ENCODE measurements at places on chromosomes 7 and 10.

- DNase-seq, result no peak
Measured at GRCh38 chr7:23966941-23967340, 256.9 kb downstream of the STK31 start.

DNA sequence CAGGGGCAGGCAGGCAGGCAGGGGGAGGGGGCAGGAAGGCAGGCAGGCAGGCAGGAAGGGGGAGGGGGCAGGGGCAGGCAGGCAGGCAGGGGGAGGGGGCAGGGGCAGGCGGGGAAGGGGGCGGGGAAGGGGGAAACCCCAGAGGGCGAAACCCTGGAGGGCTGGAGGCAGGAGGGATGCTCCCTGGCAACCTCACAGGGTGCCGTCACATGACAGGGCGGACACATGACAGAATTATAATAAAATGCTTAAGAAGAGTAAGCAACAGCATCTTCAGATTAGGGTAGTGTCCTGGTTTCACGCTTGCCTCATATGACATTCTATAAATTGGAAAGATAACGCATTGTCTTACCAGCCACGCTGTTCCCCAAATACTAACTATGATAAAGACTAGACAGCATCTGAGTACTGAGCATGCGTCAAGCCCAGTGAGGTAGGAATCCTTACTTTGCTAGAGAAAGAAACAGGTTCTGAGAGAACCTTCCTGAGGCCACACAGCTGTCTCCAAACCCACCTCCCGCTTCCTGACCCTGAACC lies 131.6 kb downstream of the DIP2C start:
- no peak for DNase-seq

DNA sequence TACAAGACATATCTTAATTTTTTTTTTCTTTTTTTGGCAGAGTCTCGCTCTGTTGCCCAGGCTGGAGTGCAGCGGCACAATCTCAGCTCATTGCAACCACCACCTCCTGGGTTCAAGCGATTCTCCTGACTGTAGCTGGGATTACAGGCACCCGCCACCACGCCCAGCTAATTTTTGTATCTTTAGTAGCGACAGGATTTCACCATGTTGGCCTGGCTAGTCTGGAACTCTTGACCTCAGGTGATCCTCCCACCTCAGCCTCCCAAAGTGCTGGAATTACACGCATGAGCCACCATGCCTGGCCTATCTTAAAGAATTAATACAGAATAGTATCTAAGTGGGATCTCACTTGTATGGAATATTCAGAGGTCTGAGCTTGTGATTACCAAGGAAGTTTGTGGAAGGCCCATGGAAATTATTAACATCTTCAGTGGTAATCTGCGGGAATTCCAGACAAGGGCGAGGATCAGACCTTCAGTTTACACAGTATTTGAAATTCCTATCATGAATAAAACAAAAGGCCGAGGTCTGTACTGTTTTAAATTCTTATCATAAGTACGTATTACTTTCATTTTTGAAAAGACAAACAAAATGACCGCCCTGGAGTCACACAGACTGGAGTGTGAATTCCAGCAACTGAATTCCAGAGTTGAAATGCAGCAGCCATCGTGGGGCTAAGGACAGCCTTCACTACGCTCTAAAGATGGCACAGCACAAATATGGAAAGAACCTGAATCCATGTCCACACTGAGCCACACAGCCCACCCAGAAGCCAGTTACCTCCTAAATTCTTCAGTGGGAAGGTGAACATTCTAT lies 16.7 kb downstream of the GPRIN2 start:
- DNase-seq, result peak; percentile 81

DNA sequence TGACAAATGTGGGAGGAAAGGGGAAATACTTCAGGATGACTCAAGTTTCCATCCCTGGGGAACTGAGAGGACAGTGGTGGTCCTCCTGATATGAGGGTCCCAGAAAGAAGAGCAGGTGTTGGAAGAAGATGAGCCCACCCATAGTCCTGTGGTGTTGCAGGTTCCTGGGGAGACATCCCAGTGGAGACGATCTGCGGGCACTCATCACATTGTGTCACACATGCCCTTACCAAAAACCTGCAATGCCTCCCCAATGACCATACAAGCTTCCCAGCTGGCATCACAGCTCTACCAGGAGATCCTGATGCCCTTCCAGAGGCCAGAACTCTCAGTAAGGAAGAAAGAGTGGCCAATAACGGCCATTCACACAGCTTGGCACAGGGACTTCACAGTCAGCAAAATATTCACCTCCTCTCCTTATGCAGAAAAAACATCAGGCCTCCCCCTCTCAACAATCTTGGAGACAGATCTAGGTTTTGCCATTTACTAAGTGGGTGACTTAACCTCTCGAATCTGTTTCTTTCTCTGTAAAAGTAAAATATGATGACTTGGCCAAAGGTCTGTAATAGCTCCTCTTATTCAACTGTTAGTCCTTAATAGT lies 9.0 kb downstream of the PUS7 start:
- no peak for DNase-seq

DNA sequence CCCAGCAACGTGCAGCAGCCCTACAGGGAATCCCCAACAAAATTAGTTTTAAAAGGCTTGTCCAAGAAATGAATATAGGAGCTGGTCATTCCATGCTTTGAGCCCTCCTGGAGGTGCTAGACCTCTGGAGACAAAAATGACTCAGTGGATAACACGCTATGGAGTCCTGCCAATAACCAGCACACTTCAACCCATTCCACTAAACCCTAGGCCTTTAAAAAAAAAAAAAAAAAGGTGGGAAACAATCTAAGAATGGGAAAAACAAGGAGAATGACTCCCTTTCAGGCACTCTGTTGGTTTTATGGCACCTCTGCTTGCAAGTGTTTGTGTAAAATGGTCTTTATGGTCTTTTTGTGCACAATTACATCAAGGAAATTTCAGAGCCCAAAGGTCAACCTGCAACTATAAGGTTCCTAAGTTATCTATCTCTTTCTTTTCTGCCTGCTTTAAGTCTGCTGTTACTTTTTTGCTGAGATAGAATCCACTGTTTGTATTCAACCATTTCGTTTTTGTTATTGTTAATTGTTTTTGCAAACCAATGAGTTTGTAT lies 21.3 kb downstream of the AVL9 start:
- peak; percentile 22 for DNase-seq

- DNase-seq, result peak; percentile 14
Measured at GRCh38 chr7:25167262-25167843, 42.3 kb upstream of the CYCS start.

- DNase-seq, result no peak
Measured at GRCh38 chr7:112501801-112502503, 21.2 kb downstream of the LSMEM1 start.

DNA sequence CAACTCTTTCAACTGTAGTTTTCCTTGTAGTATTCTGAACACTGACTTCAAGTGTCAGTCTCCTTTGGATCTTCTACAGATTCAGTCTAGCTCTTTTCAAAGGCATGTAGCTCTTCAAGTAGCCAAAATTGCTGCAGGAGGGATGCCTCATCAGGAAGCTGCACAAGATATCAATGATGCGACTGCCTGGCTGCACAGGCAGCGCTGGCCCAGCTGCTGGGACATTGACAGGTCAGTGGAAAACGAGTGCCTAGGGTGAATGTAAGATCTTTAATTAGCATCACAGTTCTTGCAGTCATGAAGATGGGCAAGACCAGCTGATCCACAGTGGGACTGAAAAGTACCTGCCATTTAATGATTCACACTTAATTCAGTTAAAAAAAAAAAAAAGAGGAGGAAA lies 167.6 kb downstream of the ANK3 start:
- no peak for DNase-seq

DNA sequence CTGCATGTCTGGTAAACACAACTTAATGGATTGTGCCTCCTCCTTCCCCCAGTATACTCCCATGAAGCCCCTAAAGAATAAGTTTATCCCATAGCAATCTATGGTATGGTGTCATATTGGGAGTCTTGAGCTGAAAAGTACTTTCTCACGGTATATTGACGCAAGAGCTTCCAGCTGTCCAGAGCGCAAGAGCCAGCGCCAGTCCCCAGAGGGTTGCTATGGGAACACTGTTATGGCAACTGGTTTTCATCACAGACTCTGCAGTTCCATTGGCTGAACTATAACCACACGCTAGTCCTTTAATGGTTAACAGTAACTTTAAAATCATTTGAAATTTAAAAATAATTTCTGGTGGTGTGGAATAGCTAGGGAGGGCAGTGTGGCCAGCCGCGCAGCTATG lies 46.9 kb downstream of the PRPF18 start:
- peak; percentile 32 for DNase-seq

- DNase-seq, result no peak
Measured at GRCh38 chr7:28038175-28038797, 142.3 kb downstream of the JAZF1 start.

GRCh38 chr7:48298779-48299178 lies 127.5 kb downstream of the ABCA13 start:
- DNase-seq, result no peak

GRCh38 chr10:69232736-69233480 lies 12.8 kb downstream of the HKDC1 start:
- DNase-seq, result no peak

DNA sequence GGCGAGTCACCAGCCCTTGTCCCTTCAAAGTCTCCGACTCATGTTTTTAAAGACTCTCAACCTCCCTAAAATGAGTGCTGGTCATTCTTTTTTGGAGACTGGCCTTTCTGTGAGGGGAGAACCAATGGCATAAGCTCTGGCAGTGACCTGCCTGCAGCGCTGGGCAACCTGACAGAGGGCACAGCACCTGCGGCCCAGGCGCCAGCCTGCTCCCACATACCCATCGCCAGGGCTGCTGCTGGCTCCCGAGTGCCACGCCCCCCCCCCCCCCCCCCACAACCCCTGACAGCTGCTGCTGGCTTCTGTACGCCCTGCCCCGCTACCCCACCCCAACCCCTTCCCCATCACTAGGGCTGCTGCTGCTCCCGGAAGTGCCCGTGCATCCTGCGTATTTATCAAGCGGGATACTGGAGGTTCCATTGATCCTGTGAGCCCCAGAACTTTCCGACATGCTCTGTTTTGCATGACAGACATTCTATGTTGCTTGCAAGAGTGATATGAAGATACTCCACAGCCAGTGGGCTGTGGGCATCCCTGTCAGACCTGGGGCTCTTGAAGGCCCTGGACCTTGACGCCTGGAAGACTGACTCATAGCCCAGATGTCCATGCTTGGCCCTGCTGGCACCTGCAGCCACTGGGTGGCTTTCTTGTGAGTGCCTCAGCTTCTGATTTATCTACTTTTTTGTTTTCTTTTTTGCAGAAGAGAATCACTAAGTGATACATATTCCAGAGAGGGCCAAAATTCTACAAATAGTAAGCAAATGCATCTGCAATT lies 243.9 kb downstream of the ZMYND11 start:
- DNase-seq, result no peak

- DNase-seq, result no peak
Measured at GRCh38 chr7:83270407-83270806, 107.7 kb upstream of the PCLO start.

DNA sequence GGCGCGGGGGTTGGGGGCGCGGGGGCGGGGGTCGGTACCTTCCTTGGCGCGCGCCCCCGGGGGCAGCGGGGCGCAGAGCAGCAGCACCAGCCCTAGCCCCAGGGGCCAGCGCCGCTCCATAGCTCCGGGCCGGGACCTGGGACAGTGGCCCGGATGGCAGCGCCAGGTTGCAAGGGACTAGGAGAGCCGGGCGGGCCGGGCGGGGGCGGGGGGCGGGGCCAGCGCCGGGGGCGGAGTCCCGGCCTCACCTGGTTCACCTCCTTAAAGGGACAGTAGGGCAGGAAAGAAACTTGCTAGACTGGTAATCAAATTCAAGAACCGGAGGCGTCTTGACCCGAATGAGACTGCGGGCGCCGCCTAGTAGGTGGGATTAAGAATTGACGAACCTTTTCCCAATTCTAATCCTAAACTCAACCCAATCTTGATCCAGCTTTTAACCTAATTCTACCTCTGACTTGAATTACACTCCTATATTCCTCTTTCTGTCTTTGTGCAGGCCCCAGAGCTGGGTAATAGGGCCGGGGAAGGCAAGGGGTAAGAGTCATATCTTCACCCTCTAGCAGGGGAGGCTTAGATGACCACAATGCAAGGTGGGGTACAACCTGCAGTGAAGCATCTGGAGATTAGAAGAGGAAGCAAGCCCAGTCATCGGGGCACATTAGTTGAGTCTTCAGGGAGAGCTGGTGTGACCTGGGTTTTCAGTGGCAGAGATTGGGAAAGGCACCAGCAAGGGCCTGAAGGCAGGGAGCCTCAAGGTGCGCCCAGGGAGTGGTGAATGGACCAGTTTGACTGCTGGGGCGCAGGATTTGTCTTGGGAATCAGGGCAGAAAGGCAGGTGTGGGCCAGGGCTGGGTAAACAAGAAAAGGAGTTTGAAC lies at the start of gene EPHA1:
Gene EPHA1 (minus strand): TSS at position 171 of the 876 bp plus-strand sequence. CDS start 51 bp downstream, at position 120.
- peak; percentile 81 for DNase-seq

GRCh38 chr10:101394524-101395133 lies 40.7 kb downstream of the BTRC start:
- peak; percentile 13 for DNase-seq

DNA sequence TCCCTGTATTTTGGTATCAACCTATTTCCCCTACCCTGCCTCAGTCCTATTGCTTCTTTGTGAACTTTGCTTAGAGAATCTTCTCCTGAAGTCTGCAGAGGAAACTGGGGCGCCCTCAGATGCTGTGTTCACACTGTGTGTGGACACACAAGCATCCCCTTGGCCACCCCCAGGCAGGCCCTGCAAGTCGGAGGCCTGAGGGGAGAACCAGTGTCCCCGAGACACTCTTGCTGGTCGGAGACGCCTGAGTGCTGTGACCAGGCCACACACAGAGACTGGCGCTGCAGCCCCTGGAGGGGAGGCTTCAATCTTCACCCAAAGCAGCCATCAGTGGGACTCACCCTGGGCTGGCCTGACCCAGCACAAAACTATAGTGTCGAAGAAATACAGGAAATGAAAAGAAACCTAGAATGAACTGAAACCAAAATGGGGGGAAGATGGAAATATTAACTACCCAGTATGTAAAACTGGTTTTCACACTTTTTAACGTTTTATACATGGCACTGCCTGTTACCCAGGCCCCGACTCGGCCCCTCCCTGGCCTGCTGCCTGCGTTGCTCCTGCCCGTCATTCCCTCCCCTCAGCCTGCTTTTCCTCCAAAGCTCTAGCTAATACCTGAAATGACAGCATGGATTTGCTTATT lies 48.4 kb upstream of the FAM20C start:
- DNase-seq, result no peak

- DNase-seq, result no peak
Measured at GRCh38 chr7:33824911-33825459, 80.4 kb upstream of the BMPER start.

- DNase-seq, result no peak
Measured at GRCh38 chr7:139901056-139901795, 72.2 kb downstream of the TBXAS1 start.

- no peak for DNase-seq
Measured at GRCh38 chr10:55220975-55221374, 419.9 kb upstream of the PCDH15 start.

DNA sequence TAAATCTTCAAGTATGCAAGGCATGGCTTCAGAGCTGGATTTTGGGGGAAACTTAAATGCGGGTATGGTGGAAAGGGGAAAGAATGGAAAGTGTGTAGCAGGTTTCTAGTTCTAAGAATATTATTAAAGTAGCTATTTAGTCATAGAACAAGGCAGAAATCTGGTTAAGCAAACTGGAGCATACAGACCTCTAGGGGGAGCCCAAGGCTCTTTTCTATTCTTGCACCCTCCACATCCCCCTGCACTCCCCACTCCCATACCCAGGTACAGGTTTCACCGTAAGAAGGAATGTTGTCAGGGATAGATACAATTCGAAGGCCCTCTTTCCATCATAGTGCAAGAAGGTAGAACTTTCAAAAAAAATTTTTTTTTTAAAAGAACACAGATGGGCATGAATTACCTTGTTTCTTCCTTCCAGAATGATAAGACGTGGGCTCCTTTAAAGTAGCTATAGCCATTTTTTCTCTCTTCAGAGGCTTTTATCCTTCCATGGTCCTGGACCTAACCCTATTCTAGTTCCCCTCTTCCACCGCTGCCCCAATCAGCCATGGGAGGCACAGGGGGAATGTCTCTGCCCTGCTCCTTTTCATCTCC lies 41.5 kb upstream of the SMIM30 start:
- peak; percentile 50 for DNase-seq
